ENCODE measurements at places on chromosomes 13 and 19.

DNA sequence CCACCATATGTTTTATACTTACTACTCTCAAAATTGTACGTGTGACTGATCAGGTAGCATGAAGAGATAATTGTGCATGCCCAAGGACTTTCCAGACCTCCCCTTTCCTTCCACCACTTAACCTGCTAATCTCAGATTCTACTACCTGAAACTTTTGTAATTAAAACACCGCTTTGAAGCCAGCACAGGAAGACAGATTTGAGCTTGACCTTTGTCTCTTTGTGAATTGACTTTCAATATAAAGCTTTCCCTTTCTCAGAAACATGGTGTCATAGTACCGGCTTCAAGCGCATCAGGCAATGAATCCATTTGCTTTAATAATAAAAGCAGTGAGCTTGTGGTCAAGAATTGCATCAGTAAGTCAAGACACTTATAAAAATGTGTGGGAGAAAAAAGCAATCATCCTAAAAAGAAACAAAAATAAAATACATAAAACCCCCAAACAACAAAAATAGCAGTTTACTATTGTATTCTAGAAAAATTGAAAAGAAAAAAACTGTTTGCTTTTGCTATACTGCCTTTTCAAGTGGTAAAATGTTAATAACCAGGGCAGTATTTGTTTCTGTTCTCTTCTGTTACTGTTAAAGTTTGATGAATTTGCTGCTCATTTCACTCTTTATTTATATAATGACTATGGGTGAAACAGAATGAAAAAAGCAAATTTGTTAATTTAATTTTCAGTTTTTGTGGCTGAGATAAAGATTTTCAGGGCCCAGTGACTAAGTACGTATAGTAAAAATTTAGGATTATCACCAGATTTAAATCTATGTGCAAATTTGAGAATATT, 2075.3 kb downstream of the PCDH9 start:
- no peak for DNase-seq

DNA sequence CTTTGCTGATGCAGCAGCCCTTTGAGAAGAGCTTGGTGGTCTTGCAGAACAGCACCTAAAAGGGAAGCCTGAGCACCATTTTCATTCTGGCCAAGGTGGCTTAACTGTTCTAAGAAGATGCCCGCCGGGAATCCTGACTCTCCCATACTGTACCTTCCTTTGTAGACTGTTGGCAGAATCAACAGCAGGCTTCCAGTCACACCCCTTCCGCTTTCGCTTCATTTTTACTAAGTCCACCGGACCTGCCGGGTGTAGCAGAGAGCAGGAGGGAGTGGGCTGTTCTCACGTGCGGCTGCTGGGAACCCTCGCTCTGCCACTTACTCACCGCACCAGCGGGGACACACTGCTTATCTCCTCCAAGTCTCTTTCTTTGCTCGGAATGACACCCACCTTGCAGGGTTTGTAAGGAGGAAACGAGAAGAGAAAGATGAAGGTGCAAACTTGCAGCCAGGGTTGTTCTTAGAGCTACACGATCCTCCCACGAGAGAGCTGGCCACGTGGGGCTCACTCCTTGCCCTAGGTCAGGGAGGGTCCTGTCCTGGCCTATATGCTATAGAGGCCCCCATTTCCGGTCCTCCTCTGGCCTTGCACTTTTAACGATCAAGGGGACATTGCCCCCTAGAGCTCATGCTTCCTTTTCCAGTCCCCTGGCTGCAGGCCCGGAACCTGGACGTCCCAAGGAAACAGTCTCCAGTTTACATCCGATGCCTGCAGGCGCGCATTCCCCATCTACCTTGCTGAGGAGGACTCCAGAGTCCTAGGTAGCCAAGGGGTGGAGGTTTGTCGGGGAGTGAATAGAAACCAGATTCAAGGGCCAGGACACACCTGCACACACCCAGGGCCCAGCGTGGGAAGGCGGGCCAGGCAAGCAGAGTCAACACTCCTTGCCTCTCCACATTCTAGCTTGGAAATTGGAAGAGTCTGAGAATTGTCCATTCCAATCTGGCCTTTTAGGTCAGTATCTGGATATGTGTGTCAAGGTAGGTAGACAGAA, 453.6 kb downstream of the IRS2 start:
- no peak for DNase-seq

DNA sequence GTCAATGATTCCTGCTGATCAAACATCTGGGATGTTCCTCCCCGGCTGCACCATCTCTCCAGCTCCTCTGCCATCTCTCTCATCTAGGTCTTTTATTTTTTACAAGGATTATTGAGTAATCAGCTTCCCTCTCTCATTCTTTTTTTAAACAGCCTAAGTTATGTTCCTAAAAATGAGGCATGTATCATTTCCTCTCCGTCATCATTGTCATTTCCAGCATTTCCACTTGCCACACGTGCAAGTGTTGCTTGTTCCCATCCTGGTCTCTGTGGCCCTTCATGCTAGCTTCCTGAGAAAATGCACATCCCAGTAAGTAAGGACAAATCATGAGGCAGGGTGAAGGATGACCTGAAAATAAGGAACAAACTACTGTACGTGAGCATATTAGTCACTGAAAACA, 102.7 kb upstream of the POSTN start:
- no peak for DNase-seq

DNA sequence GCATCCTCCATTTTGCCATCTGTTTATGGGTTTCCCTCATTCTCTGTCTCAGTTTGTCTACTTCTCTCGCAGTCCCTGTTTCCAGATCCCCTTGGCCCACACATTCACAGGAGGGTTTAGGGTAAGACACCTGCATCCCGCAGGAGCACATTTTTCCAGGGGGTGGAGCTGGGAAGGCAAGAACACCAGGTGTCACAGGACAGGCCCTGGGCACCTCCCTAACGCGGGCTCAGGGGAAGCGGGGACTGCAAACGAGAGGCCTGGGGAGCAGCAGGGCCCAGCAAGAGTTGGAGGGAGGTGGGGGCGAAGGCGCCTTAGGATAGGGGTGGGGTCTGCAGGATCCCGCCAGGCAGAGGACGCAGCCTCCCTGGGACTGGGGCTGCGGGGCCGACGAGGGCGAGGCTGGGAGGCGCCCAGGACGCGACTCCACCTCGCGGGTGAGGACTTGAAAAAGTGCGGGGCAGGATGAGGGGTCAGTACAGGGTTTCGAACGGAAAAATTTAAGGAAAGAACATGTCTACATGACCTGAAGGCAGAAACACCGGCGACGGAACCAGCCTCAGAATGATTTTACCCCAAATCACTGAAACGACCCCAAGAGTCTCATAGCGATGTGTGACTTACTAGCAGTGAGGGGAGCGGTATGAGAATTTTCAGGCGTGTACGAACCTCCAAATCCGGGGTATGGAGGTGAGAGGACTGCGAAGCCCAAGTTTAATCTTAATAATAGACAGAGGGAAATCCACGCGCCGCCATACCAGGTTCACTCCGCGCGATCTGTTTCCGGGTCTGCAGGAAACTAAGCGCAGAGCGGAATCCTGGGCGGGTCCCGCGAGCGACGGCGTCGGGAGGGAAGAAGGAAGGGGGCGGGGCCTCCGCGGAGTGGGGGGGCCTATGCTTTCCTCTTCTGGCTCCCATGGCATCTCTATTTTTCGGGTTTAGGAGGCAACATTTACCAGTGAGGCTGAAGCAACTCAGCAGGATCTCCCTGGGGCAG, 7.1 kb upstream of the ERVV-2 start:
- no peak for DNase-seq

GRCh38 chr13:41177616-41178015, 16.8 kb downstream of the KBTBD7 start:
- DNase-seq = no peak

DNA sequence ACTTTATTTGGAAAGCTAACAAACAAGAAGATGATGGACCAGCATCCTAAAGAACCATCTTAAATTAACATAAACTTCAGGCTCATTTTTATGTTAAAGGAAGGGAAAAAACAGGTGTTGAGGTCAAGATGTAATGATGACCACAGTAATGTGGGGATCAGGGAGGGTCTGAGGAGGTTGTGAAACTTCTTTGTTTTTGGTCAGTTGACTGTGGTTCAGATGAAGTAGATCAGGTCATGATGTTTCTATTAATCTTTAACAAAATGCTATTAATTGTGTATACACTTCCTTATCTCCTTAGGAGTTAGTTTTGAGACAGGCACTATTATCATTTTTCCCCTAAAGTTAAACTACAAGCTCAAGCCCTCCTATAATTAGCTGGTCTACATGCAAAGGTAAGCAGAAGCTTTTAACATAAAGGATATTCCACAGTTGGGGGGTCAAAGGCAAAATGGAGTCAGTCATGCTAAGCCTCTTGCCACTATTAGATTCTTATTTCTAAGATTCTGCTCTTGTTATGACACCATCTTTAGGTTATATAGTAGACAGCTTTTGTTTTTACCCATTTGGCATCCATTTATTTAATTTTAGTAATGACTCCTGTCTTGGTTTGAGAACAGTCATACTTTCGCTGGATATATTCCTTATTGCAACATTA, 800.1 kb upstream of the PCDH9 start:
- no peak for DNase-seq

- DNase-seq = no peak
These were observed 41.3 kb downstream of the FLT3 start for GRCh38 chr13:28058866-28059613.

DNA sequence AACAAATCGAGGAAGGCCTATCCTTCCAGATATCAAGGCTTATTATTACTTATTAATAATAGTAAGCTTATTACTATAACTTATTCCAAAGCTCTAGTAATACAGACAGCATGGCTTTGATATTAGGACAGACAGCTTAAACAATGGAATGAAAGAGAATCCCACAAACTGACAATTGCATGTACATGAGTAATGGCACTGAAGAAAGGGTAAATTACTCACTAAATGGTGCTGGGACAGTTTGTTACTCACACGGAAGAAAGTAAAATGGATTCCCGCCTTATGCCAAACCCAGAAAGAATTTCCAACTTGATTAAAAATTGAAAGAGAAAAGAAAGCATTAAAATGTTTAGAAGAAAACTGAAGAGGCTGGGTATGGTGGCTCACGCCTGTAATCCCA, 60.3 kb downstream of the MIPEP start:
- no peak for DNase-seq

GRCh38 chr13:49220036-49220855, at the start of gene MLNR:
TSS of gene MLNR (plus strand) at chr13:49220338. CDS start at chr13:49220338, 0 bp downstream.
- no peak for DNase-seq

GRCh38 chr19:42092350-42092749, 16.4 kb downstream of the ZNF574 start:
- DNase-seq = no peak

- DNase-seq = no peak
These were observed 193.6 kb upstream of the TSC22D1 start for GRCh38 chr13:44769686-44770085.

GRCh38 chr13:44498502-44498901, 77.6 kb downstream of the TSC22D1 start:
- DNase-seq = no peak

Measured in type B pancreatic cell (in vitro differentiated cells).